CD4-positive, alpha-beta T cell treated with Interleukin-15 for 4 hours (primary cell): ENCODE measurements at places on chromosomes 5 and 9.

DNA sequence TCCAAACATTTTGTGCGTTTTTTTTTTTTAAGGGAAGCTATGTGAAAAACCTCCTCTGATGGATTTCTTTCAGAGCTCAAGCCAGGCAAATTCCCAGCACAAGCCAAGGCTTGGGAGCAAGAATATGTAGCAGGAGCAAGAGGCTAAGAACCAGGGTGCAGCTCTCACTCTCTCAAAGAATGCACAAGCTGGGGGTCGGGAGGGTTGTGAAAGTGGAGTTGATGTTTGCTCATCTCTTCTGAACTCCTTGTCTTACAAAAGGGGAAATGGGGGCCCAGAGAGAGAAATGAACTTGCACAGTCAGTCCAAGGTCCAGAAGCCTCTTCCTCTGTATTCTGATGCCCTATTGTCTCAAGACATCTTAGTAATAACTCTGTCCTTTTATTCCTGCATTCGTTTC is 7.7 kb upstream of the TRAF1 start:
- DNase-seq: no peak

GRCh38 chr5:151150471-151151262 is 6.9 kb downstream of the ANXA6 start:
- peak; percentile 80 for DNase-seq

GRCh38 chr9:128607642-128608350 is 48.9 kb downstream of the DYNC2I2 start:
- no peak for DNase-seq

DNA sequence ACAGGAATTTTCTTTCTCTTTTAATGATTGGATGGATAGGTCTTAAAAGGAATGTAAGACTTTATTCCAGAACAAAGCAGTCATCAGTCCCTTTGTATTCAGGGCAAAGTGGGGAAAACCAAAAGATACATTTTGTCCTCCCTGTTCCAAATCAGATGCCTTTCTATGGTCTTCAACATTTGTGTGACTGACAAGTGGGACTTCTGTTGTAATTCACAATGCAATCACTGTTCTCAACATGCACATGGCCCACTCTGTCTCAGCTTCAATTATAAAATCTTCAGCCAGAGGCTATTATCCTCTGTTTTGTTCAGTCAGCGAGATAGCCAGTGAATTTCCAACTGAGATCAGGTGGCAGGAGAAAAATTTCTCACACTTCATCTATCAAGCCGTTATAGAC is 95.5 kb upstream of the ERBIN start:
- DNase-seq: no peak

DNA sequence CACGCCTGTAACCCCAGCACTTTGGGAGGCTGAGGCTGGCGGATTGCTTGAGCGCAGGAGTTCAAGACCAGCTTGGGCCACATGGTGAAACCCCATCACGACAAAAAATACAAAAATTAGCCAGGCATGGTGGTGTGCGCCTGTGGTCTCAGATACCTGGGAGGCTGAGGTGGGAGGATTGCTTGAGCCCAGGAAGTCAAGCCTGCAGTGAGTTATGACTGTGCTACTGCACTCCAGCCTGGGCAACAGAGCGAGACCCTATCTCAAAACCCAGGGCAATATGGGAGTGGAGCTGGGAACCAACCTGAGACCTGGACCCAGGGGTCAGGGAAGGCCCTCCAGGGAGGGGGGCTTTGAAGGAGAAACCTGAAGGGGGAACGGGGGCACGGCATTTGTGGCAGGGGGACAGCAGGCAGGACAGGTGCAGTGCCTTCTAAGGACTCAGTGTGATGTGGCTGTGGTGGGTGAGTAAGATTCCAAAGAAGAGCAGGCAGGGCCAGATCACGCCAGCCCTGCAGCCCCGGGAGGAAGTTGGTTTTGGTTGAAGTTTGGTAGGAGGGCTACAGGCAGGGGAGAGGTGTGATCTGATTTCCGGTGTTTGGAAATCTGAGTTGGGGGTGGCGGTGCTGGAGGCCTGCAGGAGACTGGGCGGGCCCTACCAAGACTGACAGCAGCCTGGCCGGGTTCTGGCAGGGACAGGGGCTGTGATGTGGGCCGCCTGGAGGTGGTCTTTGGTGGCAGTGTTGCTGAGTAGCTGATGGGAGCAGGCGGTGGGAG is 46.2 kb downstream of the NTNG2 start:
- DNase-seq: no peak

DNA sequence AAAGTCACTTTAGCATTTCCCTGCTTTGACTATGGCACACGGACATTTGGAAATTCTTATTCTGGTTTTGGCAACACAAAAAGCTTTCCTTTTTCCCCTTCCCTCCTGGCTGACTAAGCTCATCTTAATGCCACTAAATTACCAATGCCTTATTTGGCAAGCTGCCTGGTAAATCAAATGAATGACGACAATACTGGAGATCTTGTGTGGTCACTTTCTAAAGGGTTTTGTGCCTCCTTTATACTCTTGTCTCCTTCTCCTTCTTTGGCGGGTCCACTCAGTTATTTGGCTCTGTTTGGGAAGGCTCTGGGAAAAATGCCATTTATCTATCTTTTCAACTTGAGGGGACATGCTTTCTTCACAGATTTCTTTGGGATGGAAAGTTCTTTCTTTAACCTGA is 34.9 kb downstream of the SH3GL2 start:
- DNase-seq: no peak
